ENCODE measurements at places on chromosomes 11 and 22.

DNA sequence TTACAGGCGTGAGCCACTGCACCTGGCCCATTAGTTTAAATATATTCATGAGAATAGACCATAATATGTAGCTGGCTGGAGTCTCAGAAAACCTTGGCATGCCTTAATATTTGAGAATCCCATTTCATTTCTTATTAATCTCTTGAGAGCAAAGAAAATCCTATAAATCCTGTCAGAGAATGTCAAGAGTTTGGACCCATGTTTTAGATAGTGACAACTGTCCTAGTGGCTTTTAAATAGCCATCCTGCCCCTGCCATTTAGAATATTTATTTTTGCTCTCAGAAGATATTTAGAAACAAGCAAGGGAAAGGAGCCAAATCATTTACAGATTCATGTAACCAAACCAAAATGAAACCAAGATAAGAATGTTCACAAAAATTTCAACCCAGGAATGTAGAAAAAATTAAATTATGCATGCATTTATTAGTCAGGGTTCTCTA, 107.2 kb downstream of the SWAP70 start:
- DNase-seq, result no peak

DNA sequence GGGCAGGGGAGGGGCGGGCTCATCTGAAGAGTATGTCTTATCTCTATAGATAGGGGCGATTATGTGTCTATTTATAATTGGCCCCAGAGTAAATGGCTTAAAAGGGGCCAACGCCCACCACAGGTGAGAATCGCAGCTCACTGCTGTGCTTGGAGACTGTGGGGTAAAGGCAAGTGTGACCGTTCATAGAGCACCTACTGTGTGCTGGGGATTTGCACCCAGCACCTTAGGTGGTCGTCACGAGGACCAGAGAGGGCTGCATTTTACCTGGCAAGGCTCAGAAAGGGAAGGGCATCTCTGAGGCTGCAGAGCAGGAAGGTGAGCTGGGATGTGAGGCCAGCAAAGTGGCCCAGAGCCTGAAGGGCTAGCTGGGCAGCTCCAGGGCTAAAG, 13.7 kb upstream of the TCF20 start:
- no peak for DNase-seq

DNA sequence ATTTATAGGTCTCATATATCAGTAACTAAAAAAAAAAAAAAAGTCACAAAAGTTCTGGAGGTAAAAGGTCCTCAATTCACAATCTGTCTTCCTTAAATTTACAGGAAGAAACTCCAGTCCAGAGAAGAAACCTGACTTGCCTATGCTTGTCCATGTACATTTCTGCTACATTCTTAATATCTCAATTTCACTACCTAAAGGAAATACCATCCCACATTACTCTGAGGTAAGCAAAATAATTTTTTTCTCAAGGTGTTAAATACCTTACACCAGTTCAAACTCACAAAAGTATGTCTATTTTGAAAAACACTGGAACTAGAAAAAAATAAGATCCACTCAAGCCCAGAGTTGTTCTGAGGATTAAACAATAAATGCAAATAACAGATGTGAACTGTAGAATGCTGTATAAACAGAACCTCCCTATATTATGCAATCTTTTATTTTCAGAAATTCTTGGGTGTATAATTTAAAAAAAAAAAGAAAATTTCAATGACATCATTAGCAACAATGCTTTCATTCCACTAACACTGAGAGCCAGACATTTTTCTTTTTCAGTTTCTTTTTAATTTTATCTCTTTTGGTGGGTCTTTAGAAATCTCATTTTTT, 49.9 kb upstream of the GDPD4 start:
- DNase-seq, result no peak

DNA sequence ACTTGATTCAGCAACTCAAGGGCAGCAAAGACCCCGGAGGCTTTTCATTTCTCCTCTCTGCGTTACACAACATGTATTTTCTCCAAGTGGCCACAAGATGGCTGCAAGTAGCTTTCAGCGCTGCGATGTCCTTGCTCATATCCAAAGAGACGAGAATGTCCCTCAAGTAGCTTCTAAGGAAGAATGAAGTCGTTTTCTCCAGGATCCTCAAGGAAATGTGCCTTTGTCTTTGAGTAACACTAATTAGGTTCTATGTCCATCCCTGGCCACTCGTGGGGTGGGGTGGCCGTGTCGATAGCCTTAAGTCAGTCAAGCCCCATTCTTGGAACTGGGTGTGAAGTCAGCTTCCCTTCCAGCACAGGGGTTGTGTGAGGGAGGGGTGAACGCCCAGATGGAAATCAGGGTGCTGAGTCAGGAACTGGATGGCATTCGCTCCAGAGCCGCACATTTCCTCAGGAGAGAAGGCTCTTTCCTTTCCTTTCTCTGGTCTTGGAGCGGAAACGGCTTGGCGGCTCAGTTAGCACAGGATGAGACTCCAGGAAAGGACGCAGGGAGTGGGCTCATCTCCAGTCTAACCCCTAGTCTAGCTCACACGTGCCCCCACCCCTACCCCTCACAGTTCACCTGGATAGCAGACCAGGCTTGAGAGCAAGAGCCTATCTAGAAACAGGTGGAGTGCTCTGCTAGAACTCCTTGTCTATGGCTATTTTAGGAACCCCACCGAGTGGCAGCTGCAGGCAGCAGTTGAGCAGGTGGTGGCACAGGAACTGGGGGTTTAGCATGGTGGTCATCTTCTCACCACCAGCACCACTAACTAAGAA, 44.3 kb downstream of the NNMT start:
- peak; percentile 71 for DNase-seq

DNA sequence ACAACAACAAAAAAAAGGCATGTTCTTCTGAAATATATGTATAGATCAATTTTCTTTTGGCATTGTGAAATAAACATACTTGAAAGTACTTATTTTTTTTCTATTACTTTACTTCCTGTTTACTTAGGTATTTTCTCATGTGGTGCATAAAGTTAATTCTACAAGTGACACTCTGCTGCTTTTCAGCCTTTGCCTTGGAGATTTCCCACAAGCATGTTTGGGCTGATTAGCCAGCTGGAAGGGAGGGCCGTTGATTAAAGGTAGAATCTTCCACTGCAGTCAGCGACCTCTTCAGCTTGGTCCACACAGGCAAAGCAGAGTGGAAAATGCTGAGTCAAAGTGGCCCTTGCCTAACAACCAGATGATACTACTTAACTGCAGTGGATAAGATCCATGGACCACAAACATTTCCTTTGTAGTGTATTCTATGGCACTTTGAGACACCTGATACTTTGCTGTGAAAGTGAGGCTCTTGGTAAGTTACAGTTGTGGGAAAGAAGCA, 176.0 kb downstream of the ARHGAP42 start:
- peak; percentile 91 for DNase-seq

GRCh38 chr11:74550991-74551753, 41.2 kb upstream of the POLD3 start:
- DNase-seq, result no peak

DNA sequence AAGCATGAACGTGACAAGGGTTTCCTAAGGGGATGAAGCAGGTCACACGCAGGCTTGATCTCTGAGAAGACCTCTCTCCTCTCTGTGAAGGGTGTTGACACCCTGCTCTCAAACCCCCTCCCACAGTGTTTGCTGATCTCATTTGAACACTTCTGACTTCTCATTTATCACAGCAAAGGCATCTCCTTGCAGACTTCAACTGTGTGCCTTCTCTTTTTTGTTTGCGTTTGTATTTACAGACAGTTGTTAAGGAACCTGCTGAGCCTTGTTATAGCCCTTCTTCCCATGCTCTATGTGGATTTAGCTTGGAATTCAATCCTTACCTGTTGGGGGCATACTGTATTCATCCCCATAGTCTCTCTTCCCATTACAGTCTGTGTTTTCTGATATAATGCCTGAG, 206.5 kb downstream of the NELL1 start:
- DNase-seq, result no peak

- DNase-seq, result no peak
Measured at GRCh38 chr11:60972182-60973030, 926 bp downstream of the CD6 start.

DNA sequence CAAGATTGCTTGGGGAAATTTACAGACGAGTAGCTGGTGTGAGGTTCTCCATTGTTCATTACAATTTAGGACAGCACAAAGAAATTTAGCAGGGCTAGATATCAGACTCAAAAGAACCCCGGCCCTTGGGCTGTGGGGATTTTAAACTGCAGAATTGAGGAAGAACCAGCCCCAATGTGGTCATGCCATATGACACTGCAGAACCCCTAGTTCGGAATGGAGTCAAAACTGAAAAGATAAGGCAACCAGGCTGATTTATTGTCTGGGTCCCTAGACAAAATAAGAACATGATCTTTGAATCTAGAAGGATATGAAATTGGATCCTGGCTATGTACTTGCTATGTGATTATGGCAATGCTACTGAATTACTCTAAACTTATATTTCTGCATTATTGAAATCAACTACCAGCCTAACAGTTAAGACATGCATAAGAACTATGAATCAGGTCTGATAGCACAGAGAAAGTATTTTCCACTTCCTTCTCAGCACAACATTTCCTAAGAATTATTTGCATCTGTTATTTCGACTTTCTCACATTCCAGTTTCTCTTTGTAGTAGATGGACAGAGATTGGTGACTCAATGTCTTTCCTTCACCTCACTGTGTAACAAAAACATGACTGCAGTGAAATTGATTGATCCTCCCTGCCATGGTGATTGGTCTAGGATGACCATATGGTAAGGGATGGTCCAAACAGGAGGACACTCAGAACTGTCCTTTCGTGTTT, 13.2 kb downstream of the MMP3 start:
- DNase-seq, result no peak

GRCh38 chr11:61543606-61544306, 35.2 kb downstream of the LRRC10B start:
- no peak for DNase-seq

- no peak for DNase-seq
Measured at GRCh38 chr22:43533156-43533530, 121.3 kb downstream of the MPPED1 start.

DNA sequence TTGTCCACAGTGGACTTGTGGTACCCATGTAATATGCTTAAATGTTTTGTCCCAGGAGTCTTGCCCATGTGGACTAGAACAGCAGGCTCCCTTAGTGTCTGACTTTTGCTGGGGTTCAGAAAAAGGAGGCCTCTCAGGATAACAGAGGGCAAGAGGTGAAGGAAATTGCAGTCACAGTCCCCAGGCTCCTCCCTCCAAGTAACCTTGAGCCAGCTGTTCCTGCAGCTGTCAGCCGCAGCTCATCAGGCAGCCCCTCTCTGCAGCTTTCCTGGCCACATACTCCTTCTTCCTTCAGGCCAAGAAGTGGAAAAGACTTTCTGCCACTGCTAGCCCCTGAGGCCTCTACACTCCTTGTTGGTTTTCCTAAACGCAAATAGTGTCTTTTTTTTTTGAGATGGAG, 6.3 kb upstream of the MYO18B start:
- DNase-seq, result no peak

GRCh38 chr11:96075532-96075959, 151.6 kb upstream of the MTMR2 start:
- no peak for DNase-seq

DNA sequence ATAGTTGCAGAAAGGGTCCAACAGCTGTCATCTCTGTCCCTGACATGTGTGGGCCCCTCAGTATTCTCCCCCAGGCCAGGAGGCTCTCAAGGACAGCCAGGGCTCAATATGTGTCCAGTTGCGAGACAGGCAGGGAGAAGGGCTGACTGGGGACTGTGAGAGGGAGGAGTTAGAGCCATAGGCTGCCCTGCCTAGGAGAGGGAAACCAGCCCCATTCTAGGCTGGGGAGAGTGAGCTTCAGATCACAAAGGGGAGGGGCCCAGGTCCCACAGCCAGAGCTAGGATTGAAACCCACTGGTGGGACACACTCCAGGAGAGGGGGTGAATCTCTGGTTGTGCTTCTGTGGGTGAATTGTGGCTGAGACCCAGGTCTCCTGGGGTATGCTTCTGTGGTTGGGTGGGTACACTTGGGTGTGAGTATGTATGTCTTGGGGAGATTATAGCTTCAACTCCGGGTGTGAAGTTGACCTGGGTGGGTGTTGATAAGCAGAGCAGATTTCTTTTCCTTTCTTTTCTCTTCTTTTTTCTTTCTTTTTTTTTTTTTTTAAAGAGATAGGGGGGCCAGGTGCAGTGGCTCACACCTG, 2.1 kb upstream of the CARNS1 start:
- peak; percentile 65 for DNase-seq

GRCh38 chr11:47667135-47667534, 24.8 kb upstream of the MTCH2 start:
- no peak for DNase-seq

DNA sequence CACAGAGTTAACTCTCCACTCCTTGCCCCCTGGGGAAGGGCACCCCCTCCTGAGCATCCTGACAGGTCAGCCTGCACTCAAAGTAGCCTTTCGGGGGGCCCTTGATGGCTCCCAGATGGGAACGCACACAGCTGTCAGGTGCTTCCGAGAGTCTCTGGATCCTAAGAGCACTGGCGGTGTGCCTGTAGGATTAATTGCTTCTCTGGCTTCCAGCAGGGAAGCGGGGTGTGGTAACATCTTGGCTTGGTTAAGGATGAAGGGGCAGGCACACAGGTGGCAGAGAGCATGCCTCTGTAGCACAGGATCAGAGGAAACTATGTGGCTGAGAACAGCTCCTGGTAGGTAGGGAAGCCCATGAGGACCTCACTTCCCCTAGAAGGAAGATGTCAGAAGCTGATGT, 199.8 kb downstream of the MIAT start:
- no peak for DNase-seq

GRCh38 chr11:15627560-15627959, 512.8 kb downstream of the INSC start:
- DNase-seq, result no peak

DNA sequence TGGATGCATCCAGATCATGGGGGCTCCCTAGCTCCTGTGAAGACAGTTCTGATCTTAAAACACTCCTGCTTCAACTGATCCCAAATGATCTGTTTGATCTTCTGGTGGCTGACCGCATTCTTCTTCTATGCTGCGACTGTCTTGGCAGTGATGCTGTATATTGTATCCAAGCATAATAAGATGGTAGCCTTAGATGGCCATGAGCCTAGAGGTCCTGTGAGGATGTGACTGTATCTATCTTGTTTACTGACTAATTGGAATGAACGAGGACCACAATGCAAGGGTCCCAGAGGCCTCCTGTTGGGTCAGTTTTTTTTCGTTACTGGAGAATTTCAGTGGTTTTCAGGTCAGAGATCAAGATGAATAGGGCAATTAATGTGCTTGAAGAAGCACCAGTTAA, 7.1 kb upstream of the MPEG1 start:
- no peak for DNase-seq

DNA sequence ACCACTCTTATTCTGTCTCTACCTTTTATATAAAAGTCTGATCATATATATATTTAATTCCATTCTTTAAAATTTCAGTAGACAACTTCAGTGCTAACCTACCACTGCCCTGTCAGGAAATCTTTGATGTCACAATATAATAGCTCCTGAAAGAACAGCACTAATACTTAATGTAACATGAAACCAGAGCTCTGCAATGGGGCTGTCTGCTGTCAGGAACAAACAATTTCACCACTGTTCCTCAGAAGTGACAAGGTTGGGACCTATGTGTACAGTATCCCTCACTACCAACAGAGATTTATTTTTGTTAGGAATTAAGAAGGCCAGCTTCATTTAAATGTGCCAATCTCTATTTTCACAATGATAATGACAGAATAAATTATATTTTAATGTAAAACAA, 165.5 kb upstream of the C11orf58 start:
- DNase-seq, result no peak
